ENCODE measurements at places on chromosomes 12 and 14.

DNA sequence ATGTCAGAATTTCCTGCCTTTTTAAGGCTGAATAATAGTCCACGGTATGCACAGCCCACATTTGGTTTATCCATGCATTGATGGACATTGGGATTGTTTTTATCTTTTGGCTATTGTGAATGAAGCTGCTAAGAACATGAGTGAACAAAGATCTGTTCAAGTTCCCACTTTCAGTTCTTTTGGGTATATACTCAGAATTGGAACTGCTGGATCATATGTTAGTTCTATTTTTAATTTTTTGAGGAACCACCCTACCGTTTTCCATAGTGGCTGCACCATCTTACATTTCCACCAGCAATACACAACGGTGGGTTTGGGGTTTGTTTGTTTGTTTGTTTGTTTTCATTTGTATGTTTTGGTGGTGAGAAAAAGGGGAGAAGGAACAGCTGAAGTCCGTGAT lies 6.4 kb downstream of the GPR68 start:
- DNase-seq, result no peak

DNA sequence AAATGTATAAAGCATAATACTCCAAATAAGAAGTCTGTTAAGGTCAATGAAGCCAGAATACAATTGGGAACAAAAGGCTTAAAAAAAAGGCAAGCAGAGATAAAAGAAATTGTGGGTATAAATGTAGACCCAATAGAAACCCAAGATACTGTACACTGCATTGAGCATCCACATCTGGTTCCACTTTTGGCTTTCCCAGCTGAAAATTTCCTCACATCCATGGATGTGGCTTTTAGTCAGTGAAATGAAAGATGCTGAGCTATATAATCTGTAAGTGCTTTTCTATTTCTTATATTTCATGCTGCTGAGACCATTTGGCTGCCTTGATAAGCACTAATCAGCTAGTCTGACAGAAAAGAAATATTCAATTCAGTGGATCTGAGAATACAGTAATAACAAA lies 83.5 kb downstream of the PTPRR start:
- no peak for DNase-seq

GRCh38 chr12:79934281-79935020 lies 446 bp downstream of the PPP1R12A start:
- peak; percentile 36 for DNase-seq

DNA sequence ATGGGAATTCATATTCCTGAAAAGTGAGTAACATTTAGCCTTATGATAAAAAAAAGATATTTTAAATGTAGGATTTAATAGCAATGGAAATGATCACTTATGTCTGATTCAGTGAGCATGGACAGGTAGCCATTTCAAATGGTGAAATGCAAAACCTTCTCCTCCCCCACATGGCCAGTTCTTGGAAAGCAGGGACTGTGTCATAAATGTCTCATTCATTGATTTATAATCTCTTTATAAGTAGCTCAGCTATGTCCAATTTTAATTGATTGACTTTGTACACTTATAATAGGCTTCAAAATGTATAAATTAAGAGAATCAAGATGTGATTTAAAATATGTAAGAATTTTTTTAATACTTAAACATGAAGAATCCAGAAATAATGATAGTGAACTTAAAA lies 24.6 kb upstream of the SCFD1 start:
- no peak for DNase-seq

DNA sequence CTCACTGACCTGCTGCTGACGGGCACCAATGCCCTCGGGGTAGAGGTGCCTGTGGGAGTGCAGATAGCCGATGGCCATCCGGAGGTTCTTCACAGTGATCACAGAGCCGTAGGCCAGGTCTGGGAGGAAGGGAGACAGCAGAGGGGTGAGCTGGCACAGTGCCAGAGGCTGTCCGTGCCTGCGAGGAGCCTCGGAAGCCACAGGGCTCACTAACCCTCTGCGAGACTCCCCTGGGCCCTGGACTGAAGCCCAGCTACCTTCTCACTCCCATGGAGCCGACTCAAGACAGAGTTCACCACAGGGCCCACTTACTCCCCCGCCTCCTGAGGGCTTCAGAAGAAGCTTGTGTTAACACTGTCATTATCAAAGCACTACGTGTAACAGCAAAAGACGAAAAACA lies 24.5 kb downstream of the POMT2 start:
- no peak for DNase-seq

- DNase-seq, result no peak
These were observed 26.4 kb downstream of the GLIPR1L1 start for GRCh38 chr12:75360920-75361319.

GRCh38 chr14:31024577-31025366 lies 677 bp upstream of the AP4S1 start:
- DNase-seq, result peak; percentile 41

- DNase-seq, result no peak
These were observed 655.3 kb downstream of the SLC16A7 start for GRCh38 chr12:60251091-60251490.

DNA sequence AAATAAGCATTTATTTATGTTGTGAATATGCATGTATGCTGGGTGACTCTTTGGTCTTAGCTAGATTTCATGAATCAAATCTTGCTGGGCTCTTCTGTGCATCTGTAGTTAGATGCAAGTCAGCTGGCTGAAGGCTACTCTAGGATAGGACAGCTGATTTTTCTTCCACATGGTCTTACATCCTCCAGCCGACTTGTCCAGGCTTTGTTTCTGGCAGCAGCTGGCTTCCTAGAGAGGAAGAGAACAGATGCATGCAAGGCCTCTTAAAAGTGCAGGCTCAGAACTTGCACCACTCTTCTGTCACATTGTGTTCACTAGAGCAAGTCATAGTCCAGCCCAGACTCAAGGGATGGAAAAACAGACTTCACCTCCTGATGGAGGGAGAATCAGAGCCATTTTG lies 435.4 kb upstream of the STXBP6 start:
- no peak for DNase-seq

DNA sequence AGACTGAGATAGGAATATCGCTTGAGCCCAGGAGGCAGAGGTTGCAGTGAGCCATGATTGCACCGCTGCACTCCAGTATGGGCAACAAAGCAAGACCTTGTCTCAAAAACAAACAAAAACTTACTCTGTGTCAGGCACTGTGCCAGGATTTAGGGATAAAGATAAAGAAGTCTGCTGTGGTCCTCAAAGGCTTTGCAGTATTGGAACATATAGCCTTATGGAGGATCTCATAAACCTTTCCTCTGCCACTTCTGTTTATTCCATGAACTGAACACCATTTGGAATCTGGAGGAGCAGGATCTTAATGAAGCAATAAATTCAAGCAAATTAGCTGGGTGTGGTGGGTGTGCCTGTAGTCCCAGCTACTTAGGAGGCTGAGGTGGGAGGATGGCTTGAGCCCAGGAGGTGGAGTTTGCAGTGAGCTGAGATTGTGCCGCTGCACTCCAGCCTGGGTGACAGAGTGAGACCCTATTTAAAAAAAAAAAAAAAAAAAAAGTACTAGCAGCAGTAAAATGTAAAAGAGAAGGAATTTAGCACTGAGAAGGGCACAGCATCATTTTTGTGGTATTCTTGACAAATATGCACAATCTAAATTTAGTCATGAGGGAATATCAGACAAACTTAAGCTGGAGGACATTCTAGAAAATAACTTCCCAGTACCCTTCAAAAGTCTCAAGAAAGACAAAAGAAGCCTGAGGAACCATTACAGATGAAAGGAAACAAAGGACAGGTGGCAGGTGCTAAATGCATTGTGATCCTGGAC lies 27.1 kb downstream of the BMAL2 start:
- DNase-seq, result peak; percentile 43

DNA sequence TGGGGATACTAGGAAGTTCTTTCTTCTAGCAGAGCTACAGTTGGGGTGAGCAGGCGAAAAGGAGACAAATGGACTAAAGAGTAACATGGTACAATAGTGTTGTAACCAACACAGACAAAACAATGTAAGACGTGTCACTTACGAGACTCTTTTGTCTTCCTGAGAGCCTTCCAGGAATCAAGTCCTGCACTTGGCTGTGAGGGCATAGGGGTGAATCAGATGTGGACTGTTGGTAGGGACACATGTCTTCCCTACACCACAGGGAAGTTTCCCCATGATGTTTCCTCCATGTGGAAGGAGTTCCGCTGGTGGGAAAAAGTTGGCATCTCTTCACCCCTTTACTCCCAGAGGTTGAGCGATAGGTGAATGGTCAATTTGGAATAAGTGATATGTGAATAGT lies 364.7 kb downstream of the NUAK1 start:
- no peak for DNase-seq

DNA sequence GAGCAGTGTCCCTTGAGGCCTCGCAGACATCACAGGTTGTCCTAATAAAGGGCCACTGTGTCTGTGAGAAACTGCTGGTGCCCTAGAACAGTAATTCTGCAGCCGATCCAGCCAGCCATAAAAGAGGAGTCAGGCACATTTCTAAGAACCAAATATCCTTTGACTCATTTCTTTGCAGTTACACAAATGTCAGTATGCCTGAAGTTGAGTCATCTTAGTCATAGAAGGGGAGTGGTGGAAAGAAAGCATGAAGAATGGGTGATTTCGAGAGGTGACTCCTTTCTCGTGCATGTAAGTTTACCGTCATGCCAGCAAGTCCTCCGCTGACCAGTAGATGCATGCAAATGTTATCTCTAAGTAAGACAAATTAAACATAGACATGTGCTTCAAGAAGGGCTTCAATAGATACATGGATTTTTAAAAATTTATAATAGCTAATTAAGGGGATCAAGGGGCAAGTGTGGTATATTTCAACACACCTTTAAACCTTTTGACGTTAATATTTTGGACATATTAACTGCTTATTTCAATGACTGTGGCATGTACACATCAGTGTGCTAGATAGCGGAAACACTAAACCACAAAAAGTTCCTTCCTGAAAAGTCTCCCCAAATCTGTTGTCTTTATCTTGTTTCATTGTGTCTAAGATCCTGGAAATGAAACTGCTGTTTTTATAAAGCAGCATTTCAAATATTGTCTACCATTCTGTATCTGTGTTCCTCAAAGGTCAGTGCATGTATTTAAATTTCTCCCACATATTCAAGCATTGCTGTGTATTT lies 497.4 kb downstream of the NPAS3 start:
- peak; percentile 4 for DNase-seq

DNA sequence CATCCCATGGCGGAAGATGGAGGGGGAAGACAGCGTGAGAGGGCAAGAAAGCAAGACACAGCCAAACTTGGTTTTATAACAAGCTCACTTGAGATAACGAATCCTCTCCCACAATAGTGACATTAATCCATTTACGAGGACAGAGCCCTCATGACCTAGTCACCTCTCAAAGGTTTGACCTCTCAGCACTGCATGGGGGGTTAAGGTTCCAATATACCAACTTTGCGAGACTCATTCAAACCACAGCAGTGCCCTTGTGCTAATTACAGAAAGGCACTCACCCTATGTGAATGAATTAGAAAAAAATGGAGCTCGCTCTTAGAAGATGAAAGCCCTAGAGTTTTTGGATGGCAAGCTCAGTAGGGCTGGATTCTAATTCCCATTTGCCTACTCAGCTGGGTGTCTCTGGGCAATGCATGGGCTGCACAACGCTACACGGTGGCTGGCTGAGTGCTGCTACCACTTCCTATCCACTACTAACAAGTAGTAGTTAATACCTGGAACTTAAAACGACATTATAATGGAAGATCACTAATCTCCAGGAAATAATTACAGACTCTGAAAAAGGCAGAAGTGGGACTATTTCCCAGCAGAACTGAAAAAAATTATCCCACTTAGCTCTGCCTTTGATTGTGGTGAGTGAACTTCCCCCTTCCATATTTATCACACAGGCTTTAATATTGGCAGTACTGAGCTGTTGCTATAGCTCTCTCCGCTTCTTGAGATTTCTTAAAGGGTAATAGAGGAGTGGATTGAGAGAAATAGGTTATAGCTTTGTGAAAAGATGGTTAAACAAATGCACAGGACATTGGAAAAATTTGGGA lies 27.5 kb downstream of the TESPA1 start:
- DNase-seq, result no peak

DNA sequence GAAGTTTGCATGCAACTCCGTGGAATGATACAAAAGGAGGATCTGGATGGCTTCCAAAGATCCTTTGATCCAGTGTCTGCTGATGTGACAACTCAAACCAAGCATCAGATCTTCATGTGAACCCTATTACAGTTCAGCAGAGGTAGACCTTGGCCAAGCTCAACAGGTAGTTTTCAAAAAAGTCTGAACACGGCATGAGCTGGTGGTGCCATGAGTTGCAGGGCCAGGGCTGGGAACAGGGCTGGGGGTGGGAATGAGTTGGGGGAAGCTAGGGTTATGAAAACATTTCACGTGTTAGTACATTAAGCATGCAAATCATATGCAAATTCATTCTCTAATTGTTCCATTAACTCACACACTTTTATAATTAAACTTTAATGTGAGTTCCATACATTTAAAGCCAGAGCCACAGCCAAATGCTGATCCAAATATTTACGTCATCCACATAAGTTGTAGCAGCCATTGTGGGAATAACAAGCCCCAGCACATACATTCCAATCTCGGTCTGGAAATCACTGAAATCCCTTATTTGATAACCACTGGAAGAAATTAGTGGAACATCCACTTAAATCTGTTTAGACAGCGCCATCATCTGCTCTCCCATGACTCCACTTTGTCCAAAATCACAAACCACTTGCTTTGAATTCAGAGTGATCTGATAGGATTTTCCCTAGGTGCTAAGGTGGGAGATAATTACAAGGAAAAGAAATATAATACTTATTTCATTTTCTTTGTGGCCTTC lies 158.5 kb downstream of the APAF1 start:
- DNase-seq, result peak; percentile 5

DNA sequence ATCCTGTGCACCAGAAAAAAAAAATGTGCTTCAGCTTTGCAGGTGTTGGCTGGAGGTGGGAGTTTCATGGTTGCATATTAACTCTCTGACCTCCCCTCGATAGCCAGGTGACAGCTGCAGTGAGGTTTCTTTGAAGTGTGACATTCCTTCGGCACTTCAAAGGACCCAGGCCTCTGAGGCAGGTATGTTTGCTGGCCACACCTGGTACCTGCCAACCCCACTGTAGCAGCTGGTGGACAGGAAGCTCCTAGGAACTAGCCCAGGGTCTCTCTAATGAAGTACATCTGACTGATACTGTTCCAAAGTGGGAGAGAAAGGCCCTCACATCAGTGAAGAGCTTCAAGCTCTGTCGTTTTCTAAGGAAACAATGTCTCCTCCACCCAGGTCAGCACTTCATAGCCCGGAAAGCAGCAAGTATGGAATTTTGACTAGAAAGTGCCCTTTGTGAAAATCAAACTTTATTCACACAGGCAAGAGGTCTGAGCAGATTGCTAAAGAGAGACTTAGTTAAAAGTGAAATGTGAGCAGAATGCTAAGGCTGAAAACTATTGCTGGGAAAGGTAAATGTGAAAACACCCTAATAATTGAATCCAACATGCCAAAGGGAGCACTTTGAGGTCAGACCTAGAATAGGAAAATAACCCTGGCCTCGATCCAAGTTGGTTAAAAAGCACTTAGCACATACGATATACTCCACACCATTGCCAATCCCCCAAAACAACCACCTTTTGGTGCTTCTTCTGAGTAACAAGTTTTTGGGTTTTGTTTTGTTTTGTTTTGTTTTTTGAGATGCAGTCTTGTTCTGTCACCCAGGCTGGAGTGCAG lies 71.3 kb downstream of the PHLDA1 start:
- peak; percentile 18 for DNase-seq

Measured in IMR-90 (cell line).